ENCODE measurements at places on chromosomes 7 and 10. TPM values are rescaled to one million over a fixed set of nuclear protein-coding genes. Genes with fewer than 3 reads are reported as not detected.

- no peak overlapping the region for H3K27ac ChIP-seq
- peaks cover 13% of the 10 kb centered on the region for H3K27me3 ChIP-seq
- H3K36me3 ChIP-seq: no peaks in the 10 kb centered on the region
- no peak overlapping the region for H3K4me3 ChIP-seq
Observed at GRCh38 chr10:5662708-5663579, 3.5 kb downstream of the ASB13 start.

- H3K27ac ChIP-seq: no peak overlapping the region
- DNase-seq: no peak
- H3K4me1 ChIP-seq: peaks cover 4% of the 10 kb centered on the region
- H3K36me3 ChIP-seq: no peaks in the 10 kb centered on the region
- H3K27me3 ChIP-seq: peaks cover 14% of the 10 kb centered on the region
Observed at GRCh38 chr7:953547-954327, 743 bp downstream of the ADAP1 start.

- H3K27me3 ChIP-seq: peaks cover 4% of the 10 kb centered on the region
- H3K27ac ChIP-seq: no peak within 1 kb of the TSS
- no peak within 1 kb of the TSS for H3K4me3 ChIP-seq
- no peaks in the 10 kb centered on the region for H3K36me3 ChIP-seq
Observed at GRCh38 chr10:96271016-96271815, at the start of gene BLNK. Gene BLNK (minus strand): TSS chr10:96271569. CDS start chr10:96271398, 171 bp downstream.

The PKD2L1 gene
- total RNA-seq: not detected
